RWPE1 (cell line): ENCODE measurements at places on chromosomes 4 and X.
A peak's percentile ranks its signal among the peaks of the same experiment; 100 is the strongest.

GRCh38 chr4:19650903-19651864 lies 600.5 kb upstream of the SLIT2 start:
- no peak for DNase-seq

- no peak for DNase-seq
Measured at GRCh38 chr4:107128116-107128515, 92.0 kb upstream of the DKK2 start.

DNA sequence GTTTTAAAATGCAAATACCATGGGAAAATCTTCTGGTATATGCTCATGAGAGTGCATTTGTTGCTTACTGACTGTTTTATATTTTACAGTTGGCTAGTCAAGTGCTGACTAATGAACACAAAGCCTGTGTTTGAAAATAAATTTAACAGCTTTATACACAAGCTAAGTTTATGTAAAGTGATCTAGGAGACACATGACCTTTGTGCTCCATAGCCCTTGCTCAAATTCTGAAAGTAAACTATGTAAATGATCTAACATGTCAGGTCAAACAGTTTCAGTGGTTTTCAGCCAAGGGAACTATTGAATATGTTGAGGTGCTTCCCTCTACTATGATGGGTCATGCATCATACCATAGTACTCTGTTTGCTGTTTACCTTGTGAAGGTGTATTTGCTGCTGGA lies 36.7 kb downstream of the DIAPH2 start:
- no peak for DNase-seq

DNA sequence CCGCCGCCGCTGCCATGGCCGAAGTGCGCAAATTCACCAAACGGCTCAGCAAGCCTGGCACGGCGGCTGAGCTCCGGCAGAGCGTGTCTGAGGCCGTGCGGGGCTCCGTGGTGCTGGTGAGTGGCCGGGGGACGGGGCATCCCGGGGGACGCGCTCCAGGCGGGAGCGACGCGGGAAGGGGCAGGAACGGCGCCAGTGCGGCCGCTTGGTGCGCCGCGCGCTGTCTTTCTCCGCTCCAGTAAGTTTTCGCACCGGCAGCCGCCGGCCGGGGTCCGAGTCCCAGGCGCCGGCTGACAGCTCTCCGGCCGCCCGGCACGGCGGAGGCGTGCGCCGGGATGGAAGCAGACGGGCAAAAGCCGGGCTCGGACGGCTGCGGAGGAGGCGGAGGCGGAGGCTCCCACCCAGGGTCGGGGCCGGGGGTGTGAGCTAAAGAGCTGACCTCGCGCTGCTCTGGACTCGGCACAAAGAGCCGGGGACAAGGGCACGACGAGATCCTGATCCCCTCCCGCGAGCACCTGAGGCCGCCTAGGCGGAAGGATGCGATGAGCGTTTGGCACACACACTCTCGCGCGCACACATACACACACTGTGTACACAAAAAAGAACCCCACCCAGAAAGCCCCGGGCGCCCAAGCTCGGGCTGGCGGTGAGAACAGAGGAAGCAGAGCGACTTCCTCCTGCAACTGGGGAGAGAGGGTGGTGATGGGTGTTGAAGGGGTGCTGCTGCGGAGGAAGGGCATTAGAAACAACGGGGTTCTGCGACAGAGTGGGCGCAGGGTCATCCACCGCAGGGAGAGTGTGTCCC lies 545 bp downstream of the DOCK11 start:
- peak; percentile 2 for DNase-seq

DNA sequence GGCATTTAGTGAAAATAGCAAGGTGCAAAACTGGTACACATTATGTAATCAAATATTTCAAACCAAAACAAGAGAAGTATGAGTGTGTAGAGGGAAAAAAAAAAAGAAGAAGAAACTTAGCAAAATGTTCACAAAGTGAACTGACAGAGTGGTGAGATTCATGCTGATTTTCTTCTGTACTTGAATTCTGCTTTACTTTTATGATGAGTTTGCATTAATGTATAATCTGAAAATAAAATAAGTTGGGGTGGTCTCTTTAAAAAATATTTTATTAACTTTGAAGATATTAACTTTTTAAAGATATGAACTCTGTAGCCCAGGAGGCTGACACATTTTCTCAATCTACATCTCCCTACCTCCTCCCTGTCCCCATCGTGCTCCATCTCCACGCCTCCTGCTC lies 185.1 kb downstream of the QDPR start:
- no peak for DNase-seq

- no peak for DNase-seq
Measured at GRCh38 chr4:9832640-9833039, 51.2 kb downstream of the DRD5 start.

GRCh38 chr4:47741200-47741599 lies 96.7 kb downstream of the CORIN start:
- DNase-seq, result no peak

GRCh38 chr4:8866828-8867623 lies 4.6 kb downstream of the HMX1 start:
- DNase-seq, result no peak
